Motor neuron (in vitro differentiated cells): ENCODE measurements at places on chromosomes 3 and 15. TPM values are rescaled to one million over a fixed set of nuclear protein-coding genes. Genes with fewer than 3 reads are reported as not detected.

DNA sequence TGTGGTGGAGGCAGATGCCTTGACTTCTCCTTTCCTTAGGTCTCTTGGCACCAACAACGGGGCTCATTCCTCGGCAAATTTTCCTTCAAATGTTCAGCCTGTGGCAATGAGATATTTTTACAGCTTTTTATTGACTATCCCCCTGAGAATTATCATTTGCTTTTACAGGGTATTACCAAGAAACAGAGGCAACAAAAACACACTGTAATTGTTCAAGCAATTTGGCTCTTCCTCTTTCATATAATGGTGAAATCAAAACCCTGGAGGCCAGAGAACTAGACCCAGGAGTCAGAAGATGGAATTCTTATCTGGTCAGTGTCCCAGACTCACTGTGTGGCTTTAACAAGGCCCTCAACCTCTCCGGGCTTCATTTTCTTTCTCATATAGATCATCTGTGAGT lies 40.1 kb downstream of the TRIM42 start:
- no peak for ATAC-seq

- ATAC-seq, result peak; percentile 82
Measured at GRCh38 chr15:48592221-48592731, 53.2 kb downstream of the FBN1 start.

- no peak for ATAC-seq
Measured at GRCh38 chr3:151379083-151379734, 5.3 kb downstream of the P2RY12 start.

DNA sequence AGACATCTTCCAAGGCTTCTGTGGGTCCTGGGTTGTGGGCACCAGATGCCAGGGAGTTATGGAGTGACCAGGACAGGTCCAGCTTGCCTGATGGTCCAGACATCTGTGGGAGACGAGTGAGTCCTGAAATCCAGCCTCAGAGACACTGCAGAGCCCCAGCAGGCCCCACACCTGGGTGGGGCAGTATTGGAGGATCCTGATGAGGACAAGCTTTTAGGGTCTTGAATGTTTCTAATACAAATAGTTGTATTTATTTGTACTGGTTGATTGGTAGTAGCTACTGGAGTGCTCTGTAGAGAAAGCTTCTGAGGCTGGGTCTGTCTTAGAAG lies 67.5 kb upstream of the PRR23C start:
- ATAC-seq, result no peak

- ATAC-seq, result no peak
Measured at GRCh38 chr3:107498646-107499045, 24.1 kb upstream of the BBX start.

The DAZL gene
- 0.14 and 0.19 TPM in 2 replicates for total RNA-seq

The HIGD2B gene
- 0.38 and 0.73 TPM in 2 replicates for total RNA-seq

The ARL14 gene
- total RNA-seq, result not detected in 2 replicates

The TM4SF1 gene
- total RNA-seq, result 0.79 and 0.84 TPM in 2 replicates

The SCN11A gene
- total RNA-seq, result 0.27 and 0.38 TPM in 2 replicates

DNA sequence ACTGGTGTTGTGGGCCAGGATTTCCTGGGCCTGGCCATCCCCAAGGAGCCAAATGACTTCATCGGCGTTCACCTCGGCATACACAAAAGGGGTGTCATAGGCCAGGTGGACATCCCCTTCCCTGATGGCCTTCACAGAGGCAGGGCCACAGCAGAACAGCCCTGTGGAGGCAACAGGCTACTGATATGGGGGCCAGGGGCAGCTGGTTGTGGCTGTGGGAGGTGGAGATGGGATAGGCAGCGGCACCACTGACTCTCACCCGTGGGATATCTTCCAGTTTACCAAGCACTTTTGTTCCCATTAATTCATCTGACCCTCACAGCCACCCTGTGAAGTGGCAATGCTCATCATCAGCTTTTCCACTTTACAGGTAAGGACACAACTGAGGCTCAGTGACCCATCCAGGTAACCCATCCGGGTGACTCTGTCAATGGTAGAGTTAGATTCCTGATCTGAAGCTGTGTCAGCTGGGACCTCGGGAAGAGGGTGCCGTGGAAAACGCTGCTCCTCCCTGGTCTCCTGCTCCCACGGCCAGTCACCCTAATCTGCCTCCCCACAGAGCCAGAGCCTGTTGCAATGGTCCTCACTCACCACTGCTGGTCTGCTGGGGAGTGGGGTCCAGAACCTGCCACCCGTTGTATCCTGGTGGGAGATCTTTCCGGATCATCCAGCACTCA lies 15.3 kb upstream of the TGM5 start:
- ATAC-seq, result no peak

GRCh38 chr3:32082721-32083120 lies 23.7 kb upstream of the GPD1L start:
- no peak for ATAC-seq

DNA sequence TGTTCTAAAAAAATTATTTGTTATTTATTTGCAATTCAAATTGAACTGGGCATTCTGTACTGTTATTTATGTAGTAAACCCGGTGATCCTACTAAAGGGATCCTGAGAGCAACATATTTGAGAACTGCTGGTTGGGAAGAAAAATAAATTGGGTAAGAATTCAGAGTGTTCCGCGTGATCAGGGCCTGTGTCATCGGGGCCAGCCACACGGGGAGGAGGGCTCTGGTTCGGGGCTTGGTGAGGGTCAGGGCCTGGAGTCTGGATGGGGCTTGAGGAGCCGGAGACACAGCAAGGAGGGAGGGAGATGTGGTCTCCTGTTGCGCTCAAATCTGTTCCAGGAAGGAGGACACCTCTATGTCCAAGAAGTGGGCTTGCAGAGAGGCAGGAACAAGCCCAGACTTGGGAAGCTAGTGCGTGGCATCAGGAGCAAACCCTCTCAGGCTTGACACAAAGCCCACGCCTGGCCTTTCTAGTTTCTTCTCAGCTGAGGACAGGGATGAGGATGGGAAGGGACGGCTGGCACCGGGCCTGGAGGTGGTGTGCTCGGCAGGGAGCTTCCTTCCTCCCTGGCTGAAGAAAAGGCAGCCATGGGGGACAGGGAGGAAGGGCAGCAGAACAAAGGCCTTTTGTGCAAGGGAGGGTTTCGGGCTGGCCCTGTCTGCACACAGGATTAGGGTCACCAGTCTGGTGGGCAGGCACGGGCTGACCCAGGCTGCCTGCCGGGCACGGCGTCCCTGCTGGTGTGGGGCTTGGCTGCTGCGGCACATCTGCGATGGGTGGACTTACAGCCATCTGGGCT lies 22.9 kb upstream of the FBLN2 start:
- peak; percentile 26 for ATAC-seq

The ZCWPW2 gene
- 0.21 and 0.46 TPM in 2 replicates for total RNA-seq

- peak; percentile 48 for ATAC-seq
Measured at GRCh38 chr3:88137836-88138235, 11.9 kb upstream of the C3orf38 start.

- ATAC-seq, result no peak
Measured at GRCh38 chr3:109118584-109118983, 650 bp upstream of the MORC1 start.

DNA sequence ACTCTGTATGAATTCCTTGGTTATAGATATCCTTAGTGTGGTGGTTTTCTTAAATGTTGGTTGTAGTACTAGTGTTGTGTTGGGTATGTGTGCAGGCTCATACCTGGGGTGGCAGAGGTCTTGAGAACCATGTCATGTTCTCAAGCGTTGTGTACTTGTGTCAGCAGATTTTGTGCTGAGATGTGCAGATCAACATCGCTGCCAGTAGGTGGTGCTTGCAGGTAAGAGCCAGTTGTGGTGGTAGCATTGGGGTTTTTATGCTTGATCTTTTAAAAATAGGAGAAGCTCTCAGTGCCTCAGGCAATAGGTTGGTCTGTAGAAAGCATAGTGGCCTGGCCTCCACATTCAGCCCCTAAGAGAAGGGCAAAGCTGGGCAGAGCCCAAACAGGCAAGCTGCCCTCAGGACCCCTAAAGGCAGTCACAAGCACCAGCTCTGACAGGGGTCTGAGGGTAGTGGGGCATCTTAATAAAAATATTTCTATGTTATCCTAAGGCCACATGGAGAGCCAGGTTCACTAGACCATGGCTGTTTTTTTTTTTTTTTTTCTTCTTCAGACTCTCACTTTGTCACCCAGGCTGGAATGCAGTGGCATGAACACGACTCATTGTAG lies 164.0 kb downstream of the IL20RB start:
- no peak for ATAC-seq

DNA sequence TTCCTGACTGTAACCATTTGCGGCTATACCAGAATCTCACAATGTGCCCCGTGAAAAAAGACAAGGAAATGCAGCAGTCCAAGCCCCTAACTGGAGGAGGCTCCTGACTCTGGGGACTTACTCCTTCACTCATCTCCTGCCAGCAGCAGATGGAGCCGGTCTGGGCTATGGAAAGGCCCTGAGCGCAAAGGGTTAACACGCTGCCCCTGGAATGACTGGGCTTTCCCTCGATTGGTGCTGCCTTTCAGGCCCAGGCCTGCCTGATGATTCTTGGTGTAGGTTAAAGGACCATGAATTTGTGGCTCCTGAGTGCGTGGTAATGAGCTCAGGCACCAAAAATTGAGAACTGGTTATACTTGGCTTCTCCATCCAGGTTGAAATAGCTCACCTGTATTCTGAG lies 42.3 kb upstream of the GALNT15 start:
- ATAC-seq, result no peak

GRCh38 chr3:151371526-151371925 lies 13.0 kb downstream of the P2RY12 start:
- no peak for ATAC-seq

DNA sequence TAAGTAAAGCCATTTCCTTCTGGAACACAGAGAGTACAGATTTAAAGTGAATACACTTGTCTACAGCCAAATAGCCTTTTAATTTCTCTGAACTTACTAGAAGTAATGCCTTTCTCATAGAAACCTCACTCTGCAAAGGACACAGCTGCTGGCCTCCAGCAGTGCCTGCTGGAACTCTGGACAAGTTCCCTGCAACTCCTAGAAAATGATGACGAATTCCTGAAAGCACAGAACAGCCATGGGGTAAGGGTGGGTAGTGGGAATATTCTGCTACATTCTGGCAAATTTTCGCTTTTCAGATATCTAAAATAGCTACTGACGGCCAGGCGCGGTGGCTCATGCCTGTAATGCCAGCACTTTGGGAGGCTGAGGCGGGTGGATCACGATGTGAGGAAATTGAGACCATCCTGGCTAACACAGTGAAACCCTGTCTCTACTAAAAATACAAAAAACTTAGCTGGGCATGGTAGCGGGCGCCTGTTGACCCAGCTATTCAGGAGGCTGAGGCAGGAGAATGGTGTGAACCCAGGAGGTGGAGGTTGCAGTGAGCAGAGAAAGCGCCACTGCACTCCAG lies 34.4 kb downstream of the RYK start:
- no peak for ATAC-seq

- peak; percentile 1 for ATAC-seq
Measured at GRCh38 chr15:29270169-29270955, 740 bp upstream of the NSMCE3 start.

The FHIT gene
- total RNA-seq, result 4.0 and 5.6 TPM in 2 replicates

The CIAO2A gene
- total RNA-seq, result 76.0 and 104 TPM in 2 replicates

GRCh38 chr3:19347671-19348070 lies 199.4 kb downstream of the KCNH8 start:
- ATAC-seq, result no peak

The GOLGA8S gene
- 0.13 and 0.31 TPM in 2 replicates for total RNA-seq

The CHRFAM7A gene
- 1.8 and 3.3 TPM in 2 replicates for total RNA-seq

- no peak for ATAC-seq
Measured at GRCh38 chr3:16148783-16149182, 25.7 kb upstream of the GALNT15 start.

The ENTPD3 gene
- 0.18 and 0.36 TPM in 2 replicates for total RNA-seq

- ATAC-seq, result no peak
Measured at GRCh38 chr15:75654201-75654907, 6.6 kb downstream of the SNX33 start.

The RASGRP1 gene
- 19.3 and 24.3 TPM in 2 replicates for total RNA-seq

DNA sequence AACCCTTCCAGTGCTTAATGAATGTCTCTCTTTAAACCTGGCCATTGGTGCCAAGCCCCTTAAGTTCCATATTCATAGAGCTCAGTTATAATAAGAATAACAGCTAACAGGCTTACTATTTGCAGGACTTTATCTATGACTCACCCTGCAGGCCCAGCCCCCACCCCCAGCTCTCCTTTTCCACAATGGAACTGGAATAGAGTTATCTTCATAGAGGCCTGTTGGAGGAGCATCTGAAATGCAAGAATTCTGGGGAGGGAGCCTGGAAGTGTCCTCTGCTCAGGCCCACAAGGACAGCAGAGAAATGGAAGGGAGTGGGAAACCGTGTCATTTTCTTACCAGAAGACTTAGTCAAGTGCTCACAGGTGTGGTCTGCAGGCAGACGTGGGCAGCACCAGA lies 52.8 kb downstream of the SEMA5B start:
- peak; percentile 38 for ATAC-seq

GRCh38 chr3:150388498-150389418 lies 19.3 kb upstream of the TSC22D2 start:
- no peak for ATAC-seq

- ATAC-seq, result peak; percentile 75
Measured at GRCh38 chr3:186826976-186827857, 15.3 kb upstream of the ADIPOQ start.

GRCh38 chr15:84804005-84804900 lies 12.9 kb upstream of the ALPK3 start:
- no peak for ATAC-seq

GRCh38 chr3:49217688-49218470 lies 46.5 kb downstream of the KLHDC8B start:
- peak; percentile 41 for ATAC-seq

DNA sequence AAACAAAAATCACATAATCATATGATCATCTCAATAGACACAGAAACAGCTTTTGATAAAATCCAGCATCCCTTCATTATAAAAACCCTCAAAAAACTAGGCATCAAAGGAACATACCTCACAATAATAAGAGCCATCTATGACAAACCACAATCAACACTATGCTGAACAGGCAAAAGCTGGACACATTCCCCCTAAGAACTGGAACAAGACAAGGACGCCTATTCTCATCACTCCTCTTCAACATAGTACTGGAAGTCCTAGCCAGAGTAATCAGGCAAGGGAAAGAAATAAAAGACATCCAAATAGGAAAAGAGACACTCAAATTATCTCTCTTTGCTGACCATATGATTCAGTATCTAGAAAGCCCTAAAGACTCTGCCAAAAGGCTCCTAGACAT lies 54.9 kb upstream of the SLC12A8 start:
- ATAC-seq, result no peak

DNA sequence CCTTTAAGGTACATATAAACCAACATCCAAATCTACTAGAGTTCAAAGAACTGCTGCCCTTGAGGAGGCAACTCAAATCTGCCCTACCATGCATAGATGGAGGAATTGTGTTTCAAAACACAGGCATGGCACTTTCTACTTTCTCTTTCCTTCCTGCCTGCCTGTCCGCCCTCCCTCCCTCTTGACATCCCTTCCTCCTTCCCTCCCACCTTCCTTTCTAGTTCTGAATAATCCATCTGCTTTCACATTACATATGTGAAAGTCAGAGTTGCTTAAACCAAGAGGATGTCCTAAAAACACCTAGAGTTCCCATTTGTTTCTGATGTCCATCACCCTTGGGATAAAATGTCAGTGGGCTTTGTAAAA lies 537.6 kb downstream of the FOXP1 start:
- ATAC-seq, result no peak

The CHDH gene
- 0.27 and 0.41 TPM in 2 replicates for total RNA-seq

GRCh38 chr3:120749843-120750242 lies 7.3 kb downstream of the GTF2E1 start:
- no peak for ATAC-seq

- ATAC-seq, result no peak
Measured at GRCh38 chr3:101685870-101686307, 629 bp downstream of the RPL24 start.

- no peak for ATAC-seq
Measured at GRCh38 chr3:158297940-158298339, 188.1 kb downstream of the RSRC1 start.

The KIF15 gene
- total RNA-seq, result 2.4 and 2.8 TPM in 2 replicates
